ENCODE measurements at places on chromosomes 2 and 18. TPM values are rescaled to one million over a fixed set of nuclear protein-coding genes. Genes with fewer than 3 reads are reported as not detected.

DNA sequence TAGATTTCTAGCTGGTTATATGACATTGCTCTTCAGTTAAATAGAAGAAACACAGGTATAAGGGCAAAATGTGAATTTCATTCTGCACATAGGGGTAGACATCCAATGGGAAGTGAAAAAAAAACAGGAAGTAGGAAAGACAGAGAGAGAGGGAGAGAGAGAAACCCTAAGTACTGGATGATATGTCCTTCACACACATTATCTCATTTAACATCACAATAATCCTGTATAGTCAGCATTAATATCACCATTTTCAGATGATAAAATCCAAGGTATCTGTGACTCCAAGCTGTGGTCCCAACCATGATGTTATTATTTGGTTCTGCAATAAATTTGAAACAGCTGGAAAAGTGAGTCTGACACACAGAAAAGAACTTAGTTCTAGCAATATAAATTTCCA lies 759.9 kb downstream of the SATB2 start:
- DNase-seq: no peak

- no peak for DNase-seq
Measured at GRCh38 chr18:70936160-70936559, 647.3 kb downstream of the SOCS6 start.

- DNase-seq: peak; percentile 49
Measured at GRCh38 chr2:224038049-224038829, 847 bp downstream of the SERPINE2 start.

- no peak for DNase-seq
Measured at GRCh38 chr18:13530033-13530878, 196.1 kb downstream of the FAM210A start.

The PRKAG3 gene
- total RNA-seq: not detected

The LRP1B gene
- 0.10 TPM for total RNA-seq

Data from naive thymus-derived CD4-positive, alpha-beta T cell (primary cell).